ENCODE measurements at places on chromosomes 1 and 21.

- DNase-seq: peak; percentile 60
These were observed 212.2 kb downstream of the LYPLAL1 start for GRCh38 chr1:219385787-219386427.

- peak; percentile 32 for DNase-seq
These were observed 152.8 kb downstream of the PPP1R12B start for GRCh38 chr1:202501281-202501680.

DNA sequence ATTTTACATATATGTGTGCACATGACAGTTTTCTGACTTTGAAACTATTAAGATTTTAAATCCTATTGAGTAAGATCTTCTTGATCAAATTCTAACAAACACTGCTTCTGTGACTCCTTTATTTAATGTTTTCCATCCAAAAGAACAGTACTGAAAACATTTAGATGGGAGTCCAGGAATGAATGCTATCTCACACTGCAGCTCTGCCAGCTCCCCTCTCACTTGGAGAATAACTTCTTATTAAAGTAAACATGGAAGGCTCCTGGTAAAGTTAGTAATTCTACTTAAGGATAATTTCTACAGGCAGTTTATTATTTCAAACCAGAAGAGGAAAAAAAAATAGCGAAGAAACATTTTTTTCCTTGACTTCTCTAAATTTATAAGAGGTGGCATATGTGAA is 349.1 kb downstream of the DPYD start:
- no peak for DNase-seq

DNA sequence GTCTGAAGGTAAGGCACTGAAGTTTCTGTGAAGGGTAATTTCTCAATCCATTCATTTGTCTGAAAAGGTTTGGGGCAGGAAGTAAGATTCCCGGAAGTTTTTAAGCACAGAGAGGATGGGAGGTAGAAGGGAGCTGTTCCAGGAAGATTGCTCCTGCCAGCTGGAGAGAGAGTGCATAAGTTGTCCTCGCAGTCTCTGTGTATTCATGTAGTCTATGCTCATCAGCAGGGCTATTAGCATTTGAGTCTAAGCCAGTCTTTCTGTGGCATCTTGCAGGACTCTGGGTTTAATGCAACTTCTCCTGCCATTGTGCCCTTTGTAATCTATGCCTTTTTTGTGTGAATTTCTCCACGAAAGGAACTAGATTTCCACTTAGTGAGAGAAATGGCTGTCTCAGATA is 140.8 kb upstream of the FGGY start:
- no peak for DNase-seq

GRCh38 chr1:52558941-52559340 is 6.0 kb upstream of the TUT4 start:
- DNase-seq: no peak

- DNase-seq: peak; percentile 74
These were observed 23.0 kb upstream of the NEK2 start for GRCh38 chr1:211698161-211699026.

DNA sequence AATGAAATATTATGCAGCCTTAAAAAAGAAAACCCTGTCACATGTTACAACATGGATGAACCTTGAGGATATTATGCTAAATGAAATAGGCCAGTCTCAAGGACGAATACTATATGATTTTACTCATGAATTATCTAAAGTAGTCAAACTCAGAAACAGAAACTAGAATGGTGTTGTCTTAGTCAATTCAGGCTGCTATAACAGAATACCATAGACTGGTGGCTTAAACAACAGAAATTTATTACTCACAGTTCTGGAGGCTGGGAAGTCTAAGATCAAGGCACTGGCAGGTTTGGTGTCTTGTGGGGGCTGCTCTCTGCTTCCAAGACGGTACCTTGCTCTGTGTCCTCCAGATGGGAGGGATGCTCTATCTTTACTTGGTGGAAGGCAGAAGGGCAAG is 113.8 kb upstream of the DNAH14 start:
- DNase-seq: no peak

DNA sequence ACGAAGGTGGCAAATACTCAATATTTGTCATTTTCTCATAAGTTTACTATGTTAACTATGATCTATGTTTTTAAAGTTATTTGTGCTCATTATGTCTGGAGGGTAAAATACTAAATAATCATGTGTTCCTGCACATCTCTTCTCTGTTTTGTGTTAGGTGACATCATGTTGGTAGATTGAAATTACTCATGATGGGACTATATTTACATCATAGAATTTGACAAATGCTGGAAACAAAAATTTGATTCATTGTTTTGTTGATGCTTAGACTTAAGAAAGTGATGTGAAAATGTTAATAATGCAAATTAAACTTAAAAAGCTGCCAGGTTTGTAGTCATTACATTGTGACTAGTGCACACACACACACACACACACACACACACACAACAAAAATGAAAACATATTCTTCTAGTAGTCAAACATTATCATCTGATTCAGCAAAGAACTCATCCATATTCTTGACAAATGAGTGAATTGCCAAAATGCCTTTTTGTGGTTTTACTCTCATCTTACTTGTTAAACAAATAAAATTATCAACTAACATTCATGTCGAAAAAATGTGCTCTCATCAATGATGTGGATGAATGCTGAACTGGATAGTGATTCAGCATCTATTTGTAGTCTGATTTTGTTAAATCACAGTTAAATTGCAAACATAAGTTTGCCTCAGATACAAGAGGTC is 870.7 kb downstream of the BRINP3 start:
- DNase-seq: peak; percentile 5

DNA sequence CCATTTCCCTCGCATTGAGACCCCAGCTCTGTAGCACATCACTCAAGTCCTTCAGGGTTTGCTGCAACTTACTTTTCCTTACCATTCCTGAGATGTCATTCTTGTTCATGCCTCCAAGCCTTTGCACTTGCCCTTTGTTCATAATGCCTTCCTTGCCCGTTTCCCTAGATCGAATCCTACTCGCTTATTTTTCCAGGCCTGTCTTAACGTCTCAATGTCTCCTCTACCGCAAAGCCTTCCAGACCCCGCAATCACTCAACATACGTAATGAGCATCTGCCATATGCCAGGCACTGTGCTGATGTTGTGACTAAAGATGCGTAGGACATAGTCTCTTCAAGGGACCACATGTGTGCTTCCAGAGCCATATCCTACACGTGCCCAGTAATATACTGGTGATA is 31.1 kb upstream of the CNIH3 start:
- DNase-seq: no peak

GRCh38 chr1:118986555-118987467 is 1.3 kb downstream of the TBX15 start:
- no peak for DNase-seq

GRCh38 chr21:45835301-45836267 is 146.0 kb upstream of the COL6A1 start:
- no peak for DNase-seq

DNA sequence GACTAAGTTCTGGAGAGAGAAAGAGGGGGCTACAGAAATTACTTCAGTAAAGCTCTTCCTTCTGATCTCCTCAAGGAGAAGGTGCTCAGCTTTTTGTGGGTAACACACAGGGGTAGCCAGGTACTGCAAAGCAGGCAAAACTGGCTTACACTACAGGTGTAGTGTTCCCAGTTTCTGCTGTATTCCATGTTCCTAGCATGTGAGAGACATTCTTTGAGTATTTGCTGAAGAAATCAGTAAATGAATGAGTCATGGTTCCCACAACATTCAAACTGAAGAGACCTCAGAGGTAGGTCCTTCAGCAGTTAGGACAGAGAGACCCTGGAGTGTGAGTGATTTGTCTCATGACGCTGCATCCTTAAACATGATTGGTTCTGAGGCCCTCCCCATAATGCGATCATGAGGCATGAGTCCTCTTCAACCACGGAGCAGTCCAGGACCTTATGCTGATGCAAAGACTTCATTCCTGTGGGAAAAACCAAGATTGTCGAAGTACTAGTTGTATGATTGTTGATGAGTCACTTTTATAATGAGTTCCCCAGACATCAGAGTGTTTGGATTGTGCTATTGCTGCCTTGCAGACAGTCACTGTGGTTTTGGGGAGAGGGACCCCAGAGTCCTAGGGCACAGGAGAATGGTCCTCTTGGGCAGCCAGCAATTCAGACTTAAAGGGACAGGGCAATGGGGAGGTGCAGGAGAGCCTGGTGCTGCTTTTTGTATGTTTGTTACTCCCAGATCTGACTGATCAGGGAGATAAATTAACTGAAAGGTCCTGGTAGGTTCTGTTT is 2.7 kb upstream of the OR10J4 start:
- DNase-seq: peak; percentile 23

DNA sequence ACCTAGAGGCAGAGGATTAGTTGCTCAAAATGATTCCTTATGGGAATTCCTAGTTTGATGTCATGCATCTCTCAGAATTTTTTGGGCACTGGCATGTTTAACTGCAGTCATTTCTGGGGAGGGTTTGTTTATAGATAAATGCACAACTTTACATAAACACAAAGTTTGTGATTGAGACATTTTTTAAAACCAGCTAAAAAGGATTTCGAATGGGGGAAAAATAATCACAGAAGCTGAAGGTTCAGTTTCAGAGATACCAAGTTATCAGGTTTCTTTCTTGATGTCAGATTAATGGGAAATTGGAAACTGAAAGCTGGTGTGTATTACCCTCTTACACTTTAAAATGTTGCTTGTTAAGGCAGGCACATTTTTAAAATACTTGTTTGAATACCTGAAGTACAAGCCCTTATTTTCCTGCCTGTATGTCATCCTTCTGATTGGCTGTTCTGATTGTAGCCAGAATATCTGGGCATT is 72.1 kb downstream of the DISP1 start:
- DNase-seq: no peak

DNA sequence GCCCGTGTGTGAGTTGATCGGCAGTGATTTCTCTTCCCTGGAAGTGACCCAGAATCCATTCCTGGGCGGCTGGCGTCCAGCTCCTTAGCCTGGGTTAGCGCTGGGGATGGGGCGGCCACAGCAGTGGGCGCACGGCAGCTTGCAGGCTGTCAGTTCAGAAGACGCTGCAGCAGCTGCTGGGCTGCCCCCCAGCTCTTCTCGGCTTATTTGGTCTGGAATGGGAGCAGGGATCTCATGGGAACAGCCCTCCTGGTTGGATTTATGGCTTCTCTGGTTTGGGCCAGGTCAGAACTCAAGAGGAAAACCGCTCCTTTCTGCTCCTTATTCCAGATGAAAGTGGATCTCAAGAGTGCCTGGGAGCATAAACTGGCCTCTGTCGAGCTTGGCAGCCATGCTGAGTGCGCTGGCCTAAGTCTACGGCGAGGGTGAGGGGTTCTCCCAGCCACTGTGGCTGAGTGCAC is 148.2 kb downstream of the PRDM16 start:
- DNase-seq: no peak

DNA sequence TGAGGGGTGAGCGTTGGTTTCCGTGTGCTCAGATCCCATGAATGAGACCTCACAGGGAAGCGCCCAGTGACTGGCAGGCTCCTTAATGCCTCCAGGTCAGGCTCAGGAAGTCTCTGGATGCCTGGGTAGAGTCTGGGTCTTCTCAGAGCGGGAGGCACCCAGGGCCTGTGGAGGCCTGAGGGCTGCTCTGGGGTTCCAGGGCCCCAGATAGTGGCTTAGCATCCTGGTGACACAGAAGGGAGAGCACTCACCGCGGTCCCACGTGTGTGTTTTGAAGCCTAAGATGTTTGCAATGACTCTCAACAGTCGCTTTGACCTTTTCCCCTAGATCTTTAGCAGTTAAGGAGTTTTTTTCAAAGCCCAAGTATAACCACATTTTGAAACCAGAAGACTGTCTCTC is 25.0 kb downstream of the PRMT2 start:
- DNase-seq: no peak

DNA sequence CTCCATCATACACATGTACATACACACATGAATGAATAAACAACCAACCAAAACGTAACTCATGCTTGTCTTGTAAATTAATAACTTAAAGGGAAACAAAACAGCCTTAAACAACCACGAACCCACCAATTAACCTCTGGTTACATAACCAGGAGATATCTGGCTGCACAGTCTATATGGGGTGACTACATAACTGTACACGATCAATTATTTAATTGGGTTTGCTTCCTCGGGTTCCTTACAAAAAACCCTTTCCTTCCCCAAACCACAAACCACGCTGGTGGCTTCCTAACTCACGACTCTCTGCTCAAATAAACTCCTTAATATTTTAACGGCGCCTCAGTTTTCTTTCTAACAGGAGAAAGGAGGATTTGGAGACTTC is 744 bp downstream of the ZNF670 start:
- DNase-seq: no peak

DNA sequence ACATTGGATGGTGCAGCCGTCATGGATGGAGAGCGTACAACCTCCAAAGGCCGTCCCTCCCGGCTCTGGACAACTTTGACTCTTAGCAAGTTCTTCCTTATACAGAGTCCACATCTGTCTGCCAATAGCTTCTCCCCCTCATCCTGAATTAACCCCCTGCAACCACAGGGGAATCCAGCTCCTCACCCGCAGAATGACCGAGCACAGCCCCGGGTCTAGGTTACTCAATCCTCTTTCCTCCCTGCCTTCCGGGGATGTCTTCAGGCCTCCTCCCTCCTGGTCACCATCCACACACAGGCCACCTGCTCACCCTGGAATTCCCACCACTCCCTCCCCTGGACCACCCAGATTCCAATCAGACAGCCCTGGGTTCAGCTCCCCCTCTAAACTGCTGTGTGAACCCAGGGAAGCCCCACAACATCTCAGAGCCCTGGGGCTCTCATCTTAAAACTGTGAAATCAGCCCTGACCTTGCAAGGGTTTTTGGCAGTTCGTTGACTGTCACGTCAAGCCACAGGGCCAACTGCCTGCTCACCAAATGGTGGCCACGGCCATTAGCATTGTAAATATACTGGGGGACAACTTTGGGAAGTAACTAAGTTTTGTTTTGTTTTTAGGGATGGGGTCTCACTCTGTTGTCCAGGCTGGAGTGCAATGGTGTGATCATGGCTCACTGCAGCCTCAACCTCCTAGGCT is 54.2 kb downstream of the HSPG2 start:
- no peak for DNase-seq

GRCh38 chr1:2890221-2890850 is 88.8 kb upstream of the TTC34 start:
- DNase-seq: no peak

- no peak for DNase-seq
These were observed 21.0 kb downstream of the ATF3 start for GRCh38 chr1:212629450-212630157.

DNA sequence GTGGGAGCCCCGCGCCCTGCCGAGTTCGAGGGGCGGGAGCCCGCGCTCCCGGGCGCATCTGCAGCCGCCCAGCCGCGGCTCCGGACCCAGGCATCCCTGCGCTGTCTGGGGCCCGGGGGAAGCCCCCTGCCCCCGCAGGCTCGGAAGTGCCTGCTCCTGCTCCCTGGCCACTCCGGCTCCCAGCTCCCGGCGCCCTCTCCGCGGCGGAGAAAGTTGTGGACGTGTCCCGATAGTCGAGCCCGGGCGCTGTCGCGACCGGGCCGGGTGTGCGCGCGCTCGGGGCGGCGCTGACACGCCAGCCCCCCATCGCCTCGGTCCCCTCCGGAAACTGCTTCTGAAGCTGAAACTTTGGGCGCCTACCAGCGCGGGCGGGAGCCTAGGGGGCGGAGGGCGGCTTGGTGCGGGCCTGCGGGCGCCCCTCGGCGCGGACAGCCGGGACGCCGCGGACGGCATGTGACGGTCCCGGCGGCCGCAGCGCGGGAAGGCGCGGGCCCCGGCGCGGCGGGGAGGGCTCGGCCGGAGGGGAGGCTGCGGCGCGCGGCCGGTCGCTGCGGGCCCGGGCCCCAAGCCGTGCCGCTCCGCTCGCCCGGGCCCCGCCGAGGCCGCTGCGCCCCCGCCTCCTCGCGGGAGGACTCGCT is 515 bp downstream of the MAN1C1 start:
- DNase-seq: no peak

All from HTR-8/SVneo (cell line).